ENCODE measurements at places on chromosomes 3 and 15. TPM values are rescaled to one million over a fixed set of nuclear protein-coding genes. Genes with fewer than 3 reads are reported as not detected.

Gene LRRC2
- total RNA-seq: 0.37 TPM

Gene SPTSSB
- total RNA-seq: not detected

Gene FRMD5
- total RNA-seq: 14.9 TPM

Gene MAGI1
- total RNA-seq: 15.6 TPM

Gene KNG1
- total RNA-seq: not detected

Gene RHOV
- total RNA-seq: 5.9 TPM

Gene SLC51B
- total RNA-seq: not detected

Gene CD80
- total RNA-seq: not detected

Gene CSTA
- total RNA-seq: not detected

Gene AHSG
- total RNA-seq: not detected

Gene ZNF502
- 3.0 TPM for total RNA-seq

Gene GXYLT2
- total RNA-seq: 21.3 TPM

Gene CPA3
- total RNA-seq: not detected

Gene ABHD14A
- 13.7 TPM for total RNA-seq

Gene SLC7A14
- total RNA-seq: not detected

Gene TIMP4
- total RNA-seq: not detected

Gene CHRFAM7A
- 2.3 TPM for total RNA-seq

Gene TGM4
- 0.80 TPM for total RNA-seq
